ENCODE measurements at places on chromosomes 1 and 21. TPM values are rescaled to one million over a fixed set of nuclear protein-coding genes. Genes with fewer than 3 reads are reported as not detected.

Gene FABP3
- total RNA-seq = 10.2 TPM

Gene KLF17
- not detected for total RNA-seq

Gene PLA2G2F
- 4.2 TPM for total RNA-seq

Gene B3GALT6
- total RNA-seq = 34.1 TPM

Gene TSACC
- 0.69 TPM for total RNA-seq

Gene IL20
- total RNA-seq = not detected

Gene ACKR1
- total RNA-seq = not detected

Gene BRDT
- total RNA-seq = not detected

Gene SERTAD4
- 8.7 TPM for total RNA-seq

Gene LCE2A
- not detected for total RNA-seq

Gene GPR25
- total RNA-seq = 0.65 TPM

Gene RUNX3
- total RNA-seq = not detected

Gene NASP
- total RNA-seq = 163 TPM

Gene GABPB2
- 5.4 TPM for total RNA-seq

Gene PLPP3
- 2.2 TPM for total RNA-seq

Gene SLC25A34
- 0.75 TPM for total RNA-seq

Data from epithelial cell of proximal tubule (primary cell).